Calu3 (cell line): ENCODE measurements at places on chromosomes 1 and 21.

DNA sequence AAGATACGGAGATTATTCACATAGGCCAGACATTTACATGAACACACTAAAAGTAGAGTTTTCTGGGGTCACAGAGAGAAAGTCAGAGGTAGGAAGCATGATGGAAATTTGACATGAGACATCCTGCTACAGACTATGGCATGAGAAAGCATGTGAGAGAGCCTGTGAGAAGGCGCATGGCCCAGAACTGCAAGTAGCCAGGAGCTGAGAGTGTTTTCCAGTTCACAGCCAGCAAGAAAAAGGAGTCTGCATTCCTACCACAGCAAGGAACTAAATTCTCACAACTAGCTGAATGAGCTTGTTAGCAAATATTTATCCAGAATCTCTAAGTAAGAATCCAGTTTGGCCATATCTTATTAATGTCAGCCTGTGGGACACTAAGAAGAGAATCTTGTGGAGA is 673.3 kb downstream of the BRINP3 start:
- H3K36me3 ChIP-seq: no peaks in the 10 kb centered on the region
- no peak overlapping the region for H3K27ac ChIP-seq
- H3K4me1 ChIP-seq: no peaks in the 10 kb centered on the region
- no peak for DNase-seq
- no peaks in the 10 kb centered on the region for H3K27me3 ChIP-seq
- H3K4me3 ChIP-seq: no peak overlapping the region

GRCh38 chr1:10901891-10902805 is 105.7 kb upstream of the CASZ1 start:
- no peak for DNase-seq
- H3K27ac ChIP-seq: no peak overlapping the region
- no peaks in the 10 kb centered on the region for H3K4me1 ChIP-seq
- H3K4me3 ChIP-seq: no peak overlapping the region
- H3K36me3 ChIP-seq: peaks cover 7% of the 10 kb centered on the region
- peaks cover 9% of the 10 kb centered on the region for H3K27me3 ChIP-seq

GRCh38 chr1:161725908-161726472 is 4.6 kb downstream of the FCRLB start:
- H3K27ac ChIP-seq: peak overlapping the region; percentile 21
- H3K4me3 ChIP-seq: peak overlapping the region; percentile 80
- peak; percentile 50 for DNase-seq
- peaks cover 33% of the 10 kb centered on the region for H3K36me3 ChIP-seq

GRCh38 chr1:71695084-71695483 is 587.3 kb downstream of the NEGR1 start:
- no peaks in the 10 kb centered on the region for H3K27me3 ChIP-seq
- no peak overlapping the region for H3K27ac ChIP-seq
- H3K4me1 ChIP-seq: no peaks in the 10 kb centered on the region
- H3K4me3 ChIP-seq: no peak overlapping the region
- no peaks in the 10 kb centered on the region for H3K36me3 ChIP-seq
- DNase-seq: no peak

DNA sequence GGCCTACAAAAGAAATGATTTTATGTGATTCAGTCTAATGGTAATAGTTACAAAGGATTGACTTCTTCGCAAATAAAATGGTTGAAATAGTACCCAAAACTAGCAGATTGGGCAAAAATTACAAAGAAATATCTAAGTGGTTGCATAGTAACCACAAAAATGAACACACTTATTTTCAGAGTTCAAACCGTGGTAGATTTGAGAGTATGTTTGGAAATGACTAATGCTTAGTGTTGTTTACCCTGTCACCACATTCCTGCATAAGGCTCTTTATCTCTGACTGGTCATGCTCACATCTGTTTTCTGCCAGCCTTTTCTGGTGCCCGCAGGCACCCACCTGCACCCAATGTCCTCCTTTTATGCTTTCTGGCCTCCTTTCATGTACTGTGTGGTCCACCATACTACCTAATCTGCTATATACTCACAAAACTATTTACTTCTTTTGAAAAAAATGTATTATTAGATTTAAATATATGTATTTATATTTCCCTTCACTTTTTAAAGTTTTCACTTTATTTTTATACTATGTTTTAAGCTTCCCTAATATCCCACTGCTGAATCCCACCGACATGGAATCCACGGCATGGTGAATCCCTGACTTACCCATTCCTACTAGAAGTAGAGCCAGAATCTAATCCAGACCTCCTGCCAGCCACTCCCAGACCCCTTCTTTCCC is 30.3 kb downstream of the PTPRC start:
- peaks cover 51% of the 10 kb centered on the region for H3K4me1 ChIP-seq
- H3K36me3 ChIP-seq: no peaks in the 10 kb centered on the region
- H3K27ac ChIP-seq: peak overlapping the region; percentile 48

DNA sequence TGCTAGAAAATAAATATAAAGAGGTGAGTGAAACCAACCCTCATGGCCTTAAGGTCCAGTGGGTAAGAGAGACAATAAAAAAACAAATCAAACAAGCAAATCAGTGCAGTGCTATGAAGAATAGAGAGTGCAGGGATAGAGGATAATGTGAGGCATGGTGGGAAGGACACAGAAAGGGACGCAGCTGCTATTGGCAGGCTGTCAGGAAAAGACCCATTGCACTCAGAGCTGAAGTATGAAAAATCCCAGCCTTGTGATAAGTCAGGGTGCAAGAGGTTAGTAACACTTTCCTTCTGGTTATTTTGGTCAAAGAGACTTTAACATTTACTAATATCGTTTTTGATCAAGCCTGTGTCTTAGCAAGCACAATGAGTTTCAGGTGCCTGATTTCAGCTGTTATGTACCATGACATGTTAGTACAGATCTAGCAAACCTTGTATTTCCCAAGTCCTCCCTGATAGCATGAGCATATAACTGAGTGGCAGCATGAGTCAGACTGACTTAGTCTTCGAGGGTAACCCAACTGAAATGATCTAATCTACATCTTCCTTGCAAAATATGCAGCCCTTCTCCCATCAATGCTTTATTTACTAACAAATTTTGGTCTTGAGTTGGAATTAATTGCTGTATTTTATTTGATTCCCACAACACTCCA is 31.7 kb downstream of the CHML start:
- H3K4me1 ChIP-seq: peaks cover 29% of the 10 kb centered on the region
- H3K27ac ChIP-seq: peak overlapping the region; percentile 45
- H3K27me3 ChIP-seq: no peaks in the 10 kb centered on the region
- no peak overlapping the region for H3K4me3 ChIP-seq
- DNase-seq: no peak

- H3K27ac ChIP-seq: peak overlapping the region; percentile 91
- peaks cover 28% of the 10 kb centered on the region for H3K4me1 ChIP-seq
- H3K4me3 ChIP-seq: peak overlapping the region; percentile 13
Measured at GRCh38 chr1:215114154-215114933, 31.8 kb downstream of the KCNK2 start.

DNA sequence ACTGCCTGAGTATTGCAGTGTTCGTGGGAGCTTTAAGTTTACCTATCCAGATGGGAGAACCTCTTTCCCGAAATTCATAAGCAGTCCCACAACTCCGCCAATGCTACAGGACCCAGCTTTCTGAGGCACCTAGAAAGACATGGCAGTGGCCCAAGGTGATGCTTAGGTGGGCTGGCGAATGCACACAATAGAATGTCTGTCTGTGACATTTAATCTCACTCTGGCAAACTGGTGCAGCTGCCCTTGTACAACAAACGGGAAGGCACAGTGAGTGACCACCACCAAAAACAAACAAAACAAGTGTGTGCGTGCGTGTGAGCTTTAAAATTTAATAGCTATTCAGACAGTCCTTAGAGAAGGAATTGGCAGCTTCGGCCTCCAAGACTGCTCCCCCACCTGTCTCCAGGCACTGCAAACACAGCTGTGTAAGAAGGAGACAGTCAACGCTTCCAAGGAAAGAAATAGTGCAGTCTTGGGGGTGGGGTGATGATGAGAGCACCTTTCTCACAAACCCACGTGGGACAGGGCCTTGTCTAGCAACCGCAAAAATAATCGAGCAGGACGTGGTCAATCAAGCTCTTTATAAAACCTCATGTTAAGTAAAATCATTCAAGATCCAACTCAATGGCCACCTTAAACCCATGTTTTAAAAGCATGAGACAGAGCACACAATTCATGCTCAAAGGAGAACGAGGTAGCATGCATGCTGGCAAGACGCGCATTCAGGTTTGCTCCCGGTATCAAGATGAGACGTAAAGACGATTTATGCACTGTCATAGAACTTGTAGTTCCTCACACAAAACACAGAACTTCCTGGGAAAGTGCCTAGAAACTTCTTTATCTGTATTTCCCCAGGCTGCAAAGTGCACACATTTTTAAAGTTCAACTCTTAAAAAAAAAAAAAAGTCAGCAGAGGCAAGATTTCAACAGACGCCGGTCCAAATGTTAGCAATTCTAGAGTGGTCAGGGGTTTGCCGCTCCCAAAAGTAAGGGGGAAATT is 84.1 kb downstream of the TM2D1 start:
- no peak for DNase-seq
- peaks cover 14% of the 10 kb centered on the region for H3K27me3 ChIP-seq
- H3K36me3 ChIP-seq: no peaks in the 10 kb centered on the region
- H3K27ac ChIP-seq: no peak overlapping the region
- no peak overlapping the region for H3K4me3 ChIP-seq

DNA sequence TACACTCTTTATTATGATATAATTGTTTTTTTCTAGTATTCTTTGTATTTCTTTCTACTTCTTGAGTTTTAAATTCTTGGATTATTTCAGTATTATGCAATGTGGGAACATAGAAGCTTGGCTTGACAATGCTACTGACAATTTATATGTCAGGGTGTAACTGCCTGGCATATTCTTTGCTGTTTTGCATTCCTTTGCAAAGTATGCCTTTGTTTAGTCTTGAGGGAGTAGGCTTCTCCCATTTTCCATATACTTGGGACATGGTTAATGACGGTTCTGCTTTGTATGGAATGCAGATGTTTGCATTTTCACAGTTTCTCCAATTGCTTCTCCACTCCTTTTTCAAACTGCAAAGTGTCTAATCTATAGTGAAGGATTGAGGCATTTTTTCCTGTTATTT is 109.8 kb downstream of the HMCN1 start:
- no peak for DNase-seq
- no peak overlapping the region for H3K4me3 ChIP-seq
- no peaks in the 10 kb centered on the region for H3K36me3 ChIP-seq
- H3K27me3 ChIP-seq: no peaks in the 10 kb centered on the region
- H3K4me1 ChIP-seq: no peaks in the 10 kb centered on the region
- no peak overlapping the region for H3K27ac ChIP-seq

- no peak overlapping the region for H3K27ac ChIP-seq
- DNase-seq: no peak
- H3K4me3 ChIP-seq: no peak overlapping the region
- peaks cover 26% of the 10 kb centered on the region for H3K4me1 ChIP-seq
- H3K27me3 ChIP-seq: no peaks in the 10 kb centered on the region
Measured at GRCh38 chr1:204337583-204337982, 22.1 kb downstream of the PLEKHA6 start.

GRCh38 chr1:22778862-22779520 is 68.4 kb downstream of the EPHB2 start:
- H3K4me3 ChIP-seq: no peak overlapping the region
- H3K4me1 ChIP-seq: no peaks in the 10 kb centered on the region

DNA sequence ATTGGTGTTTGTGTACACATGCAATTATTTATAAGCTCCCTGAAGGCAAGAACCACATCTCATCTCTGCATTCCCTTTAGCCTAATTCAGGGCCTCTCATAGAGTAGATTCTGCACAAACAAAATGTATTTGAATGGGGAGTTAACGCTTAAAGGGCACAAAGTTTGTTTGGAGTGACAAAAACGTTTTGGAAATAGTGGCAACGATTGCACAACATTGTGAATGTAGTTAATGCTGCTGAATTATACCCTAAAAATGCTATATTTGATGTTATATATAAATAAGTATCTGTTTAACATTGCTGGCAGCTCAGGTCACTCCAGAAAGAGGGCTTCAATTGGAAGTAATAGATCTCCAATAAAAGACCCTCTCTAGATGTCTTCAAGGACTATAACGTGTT is 42.8 kb downstream of the TRIT1 start:
- DNase-seq: no peak
- no peak overlapping the region for H3K27ac ChIP-seq
- H3K36me3 ChIP-seq: peaks cover 19% of the 10 kb centered on the region
- no peaks in the 10 kb centered on the region for H3K27me3 ChIP-seq
- peaks cover 4% of the 10 kb centered on the region for H3K4me1 ChIP-seq
- no peak overlapping the region for H3K4me3 ChIP-seq

DNA sequence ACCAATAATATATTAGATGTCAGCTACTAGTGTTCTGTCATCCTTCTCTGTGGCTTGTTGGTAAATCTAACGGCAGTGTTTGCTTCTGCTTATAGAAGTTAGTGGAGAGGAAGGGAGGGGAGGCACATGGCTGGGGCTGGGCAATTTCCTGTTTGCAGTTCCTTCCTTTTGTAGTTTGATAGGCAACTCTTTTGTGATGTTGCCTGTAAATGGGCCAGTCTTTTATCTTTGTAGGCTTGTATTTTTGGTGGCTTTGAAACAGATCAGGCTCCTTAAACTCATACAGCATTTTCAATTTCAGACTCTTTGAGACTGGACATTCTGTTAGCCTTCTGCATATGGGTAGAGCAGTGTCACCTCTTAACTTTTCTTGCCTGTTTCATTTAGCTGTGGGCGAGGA is 48.1 kb downstream of the CDC14A start:
- H3K4me1 ChIP-seq: no peaks in the 10 kb centered on the region
- H3K36me3 ChIP-seq: no peaks in the 10 kb centered on the region
- DNase-seq: no peak
- no peak overlapping the region for H3K4me3 ChIP-seq
- no peaks in the 10 kb centered on the region for H3K27me3 ChIP-seq
- no peak overlapping the region for H3K27ac ChIP-seq

GRCh38 chr1:98021126-98021525 is 100.3 kb upstream of the DPYD start:
- no peaks in the 10 kb centered on the region for H3K27me3 ChIP-seq
- H3K27ac ChIP-seq: no peak overlapping the region
- H3K4me1 ChIP-seq: peaks cover 8% of the 10 kb centered on the region
- H3K36me3 ChIP-seq: no peaks in the 10 kb centered on the region
- no peak overlapping the region for H3K4me3 ChIP-seq

- no peaks in the 10 kb centered on the region for H3K36me3 ChIP-seq
- no peak overlapping the region for H3K4me3 ChIP-seq
- no peak overlapping the region for H3K27ac ChIP-seq
- no peak for DNase-seq
Measured at GRCh38 chr21:26777166-26777565, 68.0 kb downstream of the ADAMTS1 start.

- H3K4me1 ChIP-seq: peaks cover 44% of the 10 kb centered on the region
- H3K27ac ChIP-seq: no peak overlapping the region
- peaks cover 44% of the 10 kb centered on the region for H3K36me3 ChIP-seq
- peaks cover 36% of the 10 kb centered on the region for H3K27me3 ChIP-seq
- no peak for DNase-seq
- peak overlapping the region; percentile 71 for H3K4me3 ChIP-seq
Measured at GRCh38 chr1:197913495-197914276, 3.5 kb upstream of the LHX9 start.

- H3K27ac ChIP-seq: no peak overlapping the region
- no peaks in the 10 kb centered on the region for H3K36me3 ChIP-seq
- H3K27me3 ChIP-seq: no peaks in the 10 kb centered on the region
- no peaks in the 10 kb centered on the region for H3K4me1 ChIP-seq
- no peak for DNase-seq
Measured at GRCh38 chr1:232037774-232038388, 411.3 kb downstream of the DISC1 start.

GRCh38 chr1:44020464-44020863 is 10.8 kb downstream of the SLC6A9 start:
- H3K27me3 ChIP-seq: no peaks in the 10 kb centered on the region
- H3K4me1 ChIP-seq: peaks cover 13% of the 10 kb centered on the region
